ENCODE measurements at places on chromosomes 12 and 14.

- DNase-seq: no peak
These were observed 124.6 kb upstream of the PMCH start for GRCh38 chr12:102322254-102322653.

DNA sequence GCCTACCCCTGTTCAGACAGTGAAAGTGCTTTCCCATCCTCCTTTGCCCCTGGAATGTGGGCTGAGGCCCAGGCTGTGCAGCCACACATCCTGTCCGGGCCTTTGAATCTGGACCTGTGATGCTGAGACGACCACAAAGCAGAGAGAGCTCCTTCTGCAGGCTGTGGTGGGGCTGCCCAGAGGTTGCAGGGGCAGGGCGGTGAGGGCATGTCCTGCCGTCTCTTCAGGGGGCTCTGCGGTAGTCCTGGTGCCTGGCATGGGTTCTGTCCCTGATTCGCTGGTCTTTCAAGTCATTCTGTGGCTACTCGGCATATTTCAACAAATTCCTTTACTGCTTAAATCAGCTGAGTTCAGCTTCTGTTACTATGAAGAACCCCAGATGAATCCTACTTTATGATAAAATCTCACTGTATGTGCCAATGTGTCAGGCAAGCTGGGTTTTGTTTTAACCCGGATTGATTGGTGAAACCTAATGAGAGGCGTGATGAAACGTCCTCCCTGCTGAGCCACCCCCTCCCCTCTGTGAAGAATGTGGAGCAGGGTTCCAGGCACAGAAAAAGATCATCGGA is 63.4 kb upstream of the DICER1 start:
- DNase-seq: no peak

- DNase-seq: no peak
These were observed 58.4 kb downstream of the FZD10 start for GRCh38 chr12:130220706-130221100.

DNA sequence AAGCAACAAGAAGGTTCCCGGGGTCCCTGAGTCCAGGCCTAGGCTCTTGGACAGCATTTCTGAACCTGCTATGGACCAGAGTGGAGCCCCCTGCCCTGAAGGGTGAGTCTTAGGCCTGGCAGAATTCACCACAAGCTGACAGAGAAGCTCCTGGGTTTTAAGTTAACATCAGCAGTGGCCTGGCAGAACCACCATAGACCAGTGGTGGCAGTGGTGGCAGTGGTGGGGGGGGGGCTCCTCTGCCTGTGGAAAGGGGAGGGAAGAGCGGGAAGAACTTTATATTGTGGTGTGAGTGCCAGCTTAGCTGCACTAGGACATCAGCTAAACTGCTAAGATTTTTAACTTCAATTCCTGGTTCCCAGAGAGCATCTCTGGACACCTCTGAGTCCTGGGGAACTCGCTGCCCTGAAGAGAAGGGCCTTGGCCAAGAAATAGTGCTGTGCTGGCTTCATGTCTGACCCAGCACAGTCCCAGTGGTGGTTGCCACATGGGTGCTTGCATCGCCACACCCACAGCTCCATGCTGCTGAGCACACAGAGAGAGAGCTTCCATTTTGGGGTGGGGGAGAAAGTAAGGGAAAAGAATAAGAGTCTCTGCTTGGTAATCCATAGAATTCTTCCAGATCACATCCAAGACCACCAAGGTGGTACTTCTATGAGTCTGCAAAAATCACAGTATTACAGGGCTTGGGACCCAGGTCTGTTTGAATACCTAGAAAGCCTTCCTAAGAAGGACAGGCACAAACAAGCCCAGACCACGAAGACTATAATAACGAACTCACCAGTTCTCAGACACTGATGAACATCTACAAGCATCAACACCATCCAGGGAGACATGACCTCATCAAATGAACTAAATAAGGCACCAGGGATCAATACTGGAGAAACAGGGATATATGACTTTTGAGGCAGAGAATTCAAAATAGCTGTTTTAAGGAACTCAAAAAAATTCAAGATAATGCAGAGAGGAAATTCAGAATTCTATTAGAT is 20.4 kb upstream of the RNF212B start:
- no peak for DNase-seq

DNA sequence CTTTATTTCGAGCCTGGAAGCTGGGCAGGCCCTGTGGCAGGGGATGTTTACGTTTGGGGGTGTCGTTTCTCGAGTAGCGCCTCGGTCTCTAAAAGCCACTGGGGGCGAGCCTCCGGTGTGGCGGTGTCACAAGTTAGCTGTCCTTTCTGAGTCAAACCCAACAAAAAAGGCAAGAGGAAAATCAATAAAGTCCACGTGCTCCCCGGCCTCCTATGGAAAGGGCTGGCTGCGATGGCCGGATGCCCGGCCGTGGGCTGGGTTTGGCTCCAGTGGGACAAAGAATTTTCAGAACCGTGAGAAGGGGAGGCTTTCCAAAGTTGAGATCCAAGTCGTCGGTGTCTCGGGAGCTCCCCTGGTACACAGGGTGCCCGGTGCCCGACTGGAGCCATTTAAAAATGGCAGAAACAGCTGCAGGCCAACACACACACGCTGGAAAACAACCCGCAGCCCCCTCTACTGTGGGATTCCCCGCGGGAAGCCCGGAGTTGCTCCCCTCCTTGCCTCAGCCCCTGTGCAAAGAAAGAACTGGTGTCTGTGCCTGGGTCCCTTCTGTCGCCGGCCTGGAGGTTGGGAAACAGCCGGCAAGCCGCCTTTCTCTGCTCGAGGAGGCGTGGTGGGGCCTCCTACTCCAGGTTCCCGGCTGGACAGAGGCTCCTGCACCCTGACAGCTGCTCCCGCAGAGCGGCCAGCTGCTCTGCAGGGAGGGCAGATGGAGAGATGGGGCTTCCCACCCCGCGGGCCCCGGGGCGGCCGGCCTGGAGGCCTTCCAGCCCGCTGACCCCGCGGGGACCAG is 1.9 kb downstream of the BCL7A start:
- DNase-seq: no peak

- DNase-seq: no peak
These were observed 68.2 kb downstream of the SINHCAF start for GRCh38 chr12:31257784-31258183.

GRCh38 chr12:56146492-56147460 is 5.6 kb upstream of the MYL6B start:
- DNase-seq: no peak

All from T follicular helper cell (primary cell).